ENCODE measurements at places on chromosomes 16 and 17.
A peak's percentile ranks its signal among the peaks of the same experiment; 100 is the strongest.

GRCh38 chr17:65984299-65984698, 207.6 kb downstream of the CEP112 start:
- peak; percentile 28 for DNase-seq

GRCh38 chr17:76793775-76794174, 55.9 kb downstream of the MFSD11 start:
- peak; percentile 25 for DNase-seq

DNA sequence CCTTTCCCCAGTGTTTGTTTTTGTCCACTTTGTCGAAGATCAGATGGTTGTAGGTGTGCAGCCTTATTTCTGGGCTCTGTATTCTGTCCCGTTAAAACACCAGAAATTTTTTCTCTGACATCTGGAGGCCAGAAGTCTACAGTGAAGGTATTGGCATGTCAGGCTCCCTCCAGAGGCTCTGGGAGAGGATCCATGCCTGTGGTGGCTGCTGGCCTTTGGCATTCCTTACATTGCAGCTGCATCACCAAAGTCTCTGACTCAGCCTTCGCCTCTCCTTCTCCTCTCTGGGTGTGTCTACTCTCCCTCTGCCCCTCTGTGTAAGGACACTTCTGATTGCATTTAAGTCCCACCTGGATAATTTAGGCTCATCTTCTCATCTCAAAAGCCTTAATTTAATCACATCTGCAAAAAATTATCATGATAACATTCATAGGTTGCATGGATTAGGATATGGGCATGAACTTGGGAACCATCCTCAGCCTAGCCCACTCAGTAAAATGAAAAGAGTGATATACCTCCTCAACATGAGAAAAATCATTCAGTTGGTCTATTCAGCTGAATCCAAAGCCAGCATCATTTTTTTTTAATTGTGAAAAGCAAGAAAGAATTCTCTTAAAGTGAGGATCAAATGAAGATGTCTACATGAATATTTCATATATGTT, 78.0 kb downstream of the MAP2K6 start:
- DNase-seq, result peak; percentile 93

- DNase-seq, result no peak
Measured at GRCh38 chr17:37147301-37147812, 198.6 kb downstream of the AATF start.

- no peak for DNase-seq
Measured at GRCh38 chr17:71870546-71870862, 250.3 kb upstream of the SOX9 start.

DNA sequence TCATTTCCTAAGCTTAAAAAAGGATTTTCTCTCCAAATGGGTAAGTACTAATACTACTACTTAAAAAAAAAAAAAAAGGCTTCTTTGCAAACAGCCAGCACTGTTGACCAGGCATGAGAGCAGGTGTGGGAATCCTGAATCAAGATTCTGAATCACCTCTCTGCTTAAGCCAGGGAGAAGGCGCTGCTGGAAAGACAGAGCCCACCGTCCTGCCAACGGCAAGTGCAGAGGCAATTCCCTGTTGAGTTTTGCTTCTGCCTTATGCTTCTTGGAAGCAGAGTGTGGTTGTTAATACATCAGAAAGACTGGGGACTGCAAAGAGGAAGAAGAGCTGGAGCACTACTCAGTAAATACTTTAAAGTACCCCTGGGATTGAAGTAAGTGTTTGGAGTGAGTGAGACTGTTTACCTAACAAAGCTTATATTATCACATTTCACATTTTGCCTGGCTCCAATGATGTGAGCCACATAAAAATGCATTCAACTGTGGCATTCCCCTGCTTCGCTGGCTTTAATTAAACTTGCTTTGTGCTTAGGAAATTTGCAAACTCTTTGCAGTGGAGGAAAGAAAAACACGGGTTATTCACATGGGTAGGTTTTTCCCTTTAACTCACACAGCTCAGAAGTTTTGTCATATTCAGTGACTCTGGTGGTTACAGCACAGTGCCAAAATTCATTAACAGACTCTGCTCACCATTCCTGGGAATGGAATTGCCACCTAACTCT, 86.0 kb upstream of the KIF2B start:
- no peak for DNase-seq

- no peak for DNase-seq
Measured at GRCh38 chr17:48565022-48565554, 13.1 kb downstream of the HOXB4 start.

DNA sequence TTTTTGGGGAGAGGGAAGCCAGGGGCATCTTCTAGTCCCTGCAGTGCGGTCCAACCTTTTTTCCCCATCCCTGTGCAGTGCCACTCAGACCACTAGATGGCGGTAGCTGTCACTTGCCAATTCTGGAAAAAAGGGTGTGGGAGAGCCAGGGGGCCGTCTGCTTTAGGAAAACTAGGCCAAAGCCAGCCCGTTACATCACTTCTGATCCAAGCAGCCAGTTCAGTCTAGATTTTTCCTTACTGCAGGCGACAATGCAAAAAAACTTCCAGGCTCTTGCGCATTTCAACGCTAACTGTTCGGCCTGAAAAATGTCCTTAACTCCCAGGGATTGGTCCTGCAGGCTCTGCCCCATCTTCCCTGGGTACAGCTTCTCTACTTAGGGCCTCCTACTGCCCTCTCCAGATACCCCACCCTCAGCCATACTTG, 69.2 kb upstream of the CES5A start:
- peak; percentile 79 for DNase-seq

GRCh38 chr17:67830440-67830839, 5.1 kb downstream of the BPTF start:
- DNase-seq, result no peak

DNA sequence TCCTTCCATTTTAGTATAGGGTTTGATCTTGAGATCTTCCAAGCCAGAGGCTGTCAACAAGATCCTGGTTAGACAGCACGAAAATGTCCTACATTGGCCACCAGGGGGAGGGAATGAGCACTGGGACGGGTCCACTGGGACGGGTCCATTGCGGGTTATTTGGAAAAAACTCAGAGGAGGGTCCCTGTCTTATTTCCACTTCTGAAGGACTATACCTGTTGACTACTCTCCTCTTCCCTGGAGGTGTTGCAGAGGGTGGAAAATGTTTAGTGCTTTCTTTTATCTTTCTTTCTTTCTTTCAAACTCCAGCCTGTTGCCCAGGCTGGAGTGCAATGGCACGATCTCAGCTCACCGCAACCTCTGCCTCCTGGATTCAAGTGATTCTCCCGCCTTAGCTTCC, 2.5 kb downstream of the TTLL6 start:
- DNase-seq, result peak; percentile 38

DNA sequence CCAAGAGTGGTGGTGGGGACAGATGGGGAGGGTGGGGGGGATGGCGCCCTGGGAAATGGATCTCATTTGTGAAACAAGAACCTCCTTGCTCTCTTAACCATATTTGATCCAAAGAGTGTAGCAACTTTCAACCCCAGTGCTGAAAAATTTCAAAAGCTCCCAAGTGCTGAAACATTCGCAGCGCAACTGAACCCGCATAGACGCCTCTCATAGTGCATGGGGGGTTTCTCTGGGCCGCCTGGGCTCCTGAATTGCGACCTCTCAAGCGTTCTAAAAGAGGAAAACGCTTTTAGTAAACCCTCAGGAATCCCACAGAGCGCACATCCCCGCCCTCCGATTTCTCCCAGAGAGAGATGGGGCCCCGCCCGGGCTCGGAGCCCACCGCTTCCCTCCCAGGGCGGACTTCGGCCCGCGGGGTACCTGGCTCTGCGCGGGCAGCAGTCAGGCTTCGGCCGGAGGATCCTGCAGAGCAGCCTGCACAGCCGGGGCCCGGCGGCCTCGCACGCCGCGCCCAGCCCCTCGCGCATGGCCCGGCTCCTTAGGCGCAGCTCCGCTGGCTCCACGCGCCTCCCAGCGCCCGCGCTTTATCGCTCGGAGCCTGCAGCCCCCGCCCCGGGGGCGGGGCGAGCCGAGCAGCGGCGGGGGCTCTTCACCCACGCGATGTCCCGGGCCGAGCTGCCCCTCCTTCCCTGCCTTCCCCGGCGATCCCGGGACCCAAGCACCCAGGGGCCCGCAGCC, 7.0 kb downstream of the NOS2 start:
- no peak for DNase-seq

DNA sequence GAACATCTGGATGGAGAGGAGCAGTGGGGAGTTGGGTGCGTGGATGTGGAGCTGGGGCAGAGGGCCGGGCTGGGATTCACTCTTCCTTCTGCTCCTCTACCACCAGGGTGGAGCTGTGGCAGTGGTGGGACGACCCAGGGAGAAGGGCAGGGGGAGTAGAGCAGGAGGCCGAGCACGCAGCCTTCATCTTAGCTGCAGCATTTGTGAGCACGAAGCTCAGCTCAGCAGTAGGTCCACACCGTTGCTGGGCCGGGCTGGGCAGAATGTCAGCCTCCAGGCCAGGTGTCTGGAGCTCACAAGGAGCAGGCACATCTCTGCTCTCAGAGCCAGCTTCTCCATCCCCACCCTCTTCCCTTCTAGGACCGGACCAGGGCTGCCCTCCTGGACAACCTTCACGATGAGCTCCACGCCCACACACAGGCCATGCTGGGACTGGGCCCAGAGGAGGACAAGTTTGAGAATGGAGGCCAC, 55.7 kb downstream of the OR1D5 start:
- DNase-seq, result no peak

- DNase-seq, result no peak
Measured at GRCh38 chr17:49051269-49051668, 54.1 kb downstream of the IGF2BP1 start.

DNA sequence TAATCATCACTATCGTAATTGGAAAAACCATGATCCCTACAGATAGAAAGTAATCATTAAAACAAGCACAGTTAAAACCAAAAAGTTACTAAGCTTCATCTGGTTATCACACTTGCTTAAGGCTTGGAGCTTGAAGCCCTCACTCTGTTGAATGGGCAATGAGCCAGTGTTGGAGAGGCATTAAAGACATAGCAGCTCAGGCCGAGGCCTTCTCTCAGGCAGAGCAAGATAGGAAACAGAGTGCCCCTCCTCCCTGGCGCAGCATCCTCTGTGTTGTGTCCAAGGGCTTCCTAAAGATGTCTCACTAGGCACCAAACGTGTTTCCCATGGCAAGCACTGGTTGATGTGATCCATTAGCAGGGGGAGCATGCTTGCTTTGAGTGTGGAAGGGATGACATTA, 34.9 kb upstream of the LGALS9 start:
- no peak for DNase-seq

GRCh38 chr16:81729451-81729850, 49.6 kb upstream of the PLCG2 start:
- DNase-seq, result no peak

DNA sequence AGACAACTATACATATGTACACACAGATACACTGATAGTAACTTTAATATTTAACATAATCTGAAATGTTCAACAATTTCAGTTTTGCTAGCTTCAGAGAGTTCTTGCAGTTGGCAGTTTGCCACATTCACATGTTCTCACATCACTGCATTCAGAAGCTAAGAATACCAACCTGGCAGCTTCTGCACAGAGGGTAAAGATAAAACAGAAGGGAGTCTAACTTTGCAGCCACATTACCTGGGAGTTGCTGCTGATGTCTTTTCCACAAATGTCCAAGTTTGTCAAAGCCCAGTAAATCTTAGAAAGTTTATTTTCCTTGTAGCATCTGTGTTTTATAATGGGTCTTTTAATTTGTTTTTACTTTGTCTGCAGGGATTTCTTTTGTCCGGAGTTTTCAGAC, 332.0 kb downstream of the BCAS3 start:
- DNase-seq, result peak; percentile 24

DNA sequence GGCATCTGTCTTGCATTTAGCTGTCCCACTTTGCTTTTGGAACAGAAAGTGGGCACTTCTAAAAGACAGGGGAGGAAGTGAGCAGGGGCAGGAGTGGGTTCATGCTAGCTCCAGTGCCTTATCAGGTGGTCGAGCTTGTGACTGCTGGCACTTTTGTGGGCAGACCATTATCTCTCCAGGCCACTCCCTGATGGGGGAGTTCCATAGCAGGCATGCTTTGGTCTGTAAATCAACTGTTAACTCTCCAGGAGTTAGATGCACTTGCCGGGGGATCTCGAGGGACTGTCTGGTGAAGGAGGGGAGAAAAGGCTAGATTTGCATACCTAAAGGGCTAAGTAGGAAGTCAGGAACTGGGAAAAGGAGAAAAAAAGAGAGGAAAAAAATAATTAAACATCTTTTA, 9.3 kb upstream of the CARD14 start:
- no peak for DNase-seq

GRCh38 chr16:73198481-73198880, 150.6 kb upstream of the ZFHX3 start:
- DNase-seq, result no peak

- DNase-seq, result no peak
Measured at GRCh38 chr17:33288954-33289353, 4.1 kb downstream of the ASIC2 start.

DNA sequence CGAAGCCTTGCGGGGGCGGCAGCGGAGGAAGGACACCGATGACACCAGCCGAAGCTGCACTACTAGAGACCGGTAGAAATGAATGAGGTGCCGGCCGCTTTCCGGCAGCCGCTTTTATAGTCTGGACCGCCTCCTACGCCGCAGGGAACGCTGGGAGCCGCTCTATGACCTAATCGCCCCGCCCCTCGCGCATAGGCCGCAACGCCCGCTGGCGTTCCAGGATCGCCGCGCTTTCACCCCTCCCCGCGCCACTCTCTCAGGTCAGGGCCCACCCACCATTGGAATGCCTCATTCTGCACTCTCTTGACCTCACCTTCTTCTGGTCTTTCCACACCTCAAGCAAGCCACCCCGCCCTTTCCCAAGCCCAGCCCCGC, at the start of gene DDX5:
Gene DDX5, minus strand, starts transcription at position 89 of the 375 bp plus-strand sequence. CDS start 170 bp downstream, outside the sequence.
- peak; percentile 97 for DNase-seq

DNA sequence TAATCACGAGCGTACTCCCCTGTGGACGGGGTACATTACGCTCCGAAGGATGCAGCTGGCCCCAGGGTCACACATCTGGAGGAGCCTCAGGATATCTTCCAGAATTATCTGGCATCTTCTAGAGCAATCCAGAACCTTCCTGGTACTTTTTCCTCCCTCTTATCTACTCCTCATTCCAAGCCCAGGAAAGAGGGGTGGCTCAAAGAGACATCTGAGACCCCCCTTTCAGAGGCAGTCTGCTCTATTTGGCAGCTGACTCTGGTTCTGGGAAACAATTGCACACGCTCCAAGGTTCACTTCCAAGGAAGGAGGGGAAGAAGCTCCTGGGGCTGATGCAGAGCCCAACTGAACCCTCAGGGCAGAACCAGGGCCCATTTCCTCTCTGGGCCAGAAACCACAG, 14.9 kb downstream of the RBFOX3 start:
- DNase-seq, result no peak

DNA sequence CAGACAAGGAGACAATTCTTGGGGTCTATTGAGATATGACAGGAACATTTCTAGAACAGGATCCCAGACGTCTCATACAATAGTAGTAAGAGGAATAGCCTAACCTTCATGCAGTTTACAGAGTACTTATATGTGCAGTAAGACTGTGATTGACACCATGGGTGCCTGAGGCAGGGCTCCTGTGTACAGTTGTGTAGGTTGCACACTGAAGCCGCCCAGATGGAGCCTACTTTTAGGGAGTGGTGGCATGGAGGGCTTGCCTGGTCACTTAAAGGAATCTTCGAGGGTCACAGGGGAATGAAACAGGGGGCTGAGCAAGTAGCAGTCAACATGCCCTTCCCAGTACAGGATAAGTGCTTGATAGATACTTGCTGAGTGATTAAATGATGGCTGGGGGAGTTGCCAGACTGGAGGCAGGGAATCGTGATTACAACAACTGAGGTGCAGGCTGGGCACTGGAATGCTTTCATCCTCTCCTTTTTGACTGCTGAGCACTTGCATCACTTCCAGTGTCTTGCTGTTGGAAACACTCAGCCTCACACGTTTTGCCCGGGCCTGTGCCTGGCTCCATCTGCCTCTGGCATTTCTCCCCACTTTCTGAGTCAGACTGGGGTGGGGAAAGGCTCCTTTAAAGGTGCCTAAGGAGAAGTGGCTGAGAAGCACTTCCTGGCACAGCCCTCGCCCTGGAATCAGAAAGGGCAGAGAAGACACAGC, 71.0 kb downstream of the COPRS start:
- DNase-seq, result peak; percentile 85

- DNase-seq, result peak; percentile 31
Measured at GRCh38 chr17:71985111-71986039, 135.4 kb upstream of the SOX9 start.

All from fibroblast of skin of scalp (primary cell).